Lung (tissue), 17 donors: ENCODE measurements at places on chromosomes 13 and 19. TPM values are rescaled to one million over a fixed set of nuclear protein-coding genes. Genes with fewer than 3 reads are reported as not detected.

The SIGLEC11 gene
- total RNA-seq = 1.5 TPM

The ZSCAN4 gene
- 0.21 TPM for total RNA-seq

The COG6 gene
- total RNA-seq = 28.0 TPM

The TSHZ3 gene
- 12.9 TPM for total RNA-seq

The ANKRD24 gene
- total RNA-seq = 1.5 TPM

The ZSCAN22 gene
- total RNA-seq = 3.7 TPM

The CGB2 gene
- total RNA-seq = 0.58 TPM

The ZNF534 gene
- total RNA-seq = 0.20 TPM

The PABPC3 gene
- total RNA-seq = 0.51 TPM

The PNMA8B gene
- 4.1 TPM for total RNA-seq

The NLRP9 gene
- not detected for total RNA-seq

The OR10H4 gene
- not detected for total RNA-seq

The TEX101 gene
- total RNA-seq = not detected

The RAX2 gene
- not detected for total RNA-seq

The KASH5 gene
- not detected for total RNA-seq

The HOOK2 gene
- total RNA-seq = 67.4 TPM

The MUC16 gene
- total RNA-seq = 2.5 TPM

The C19orf33 gene
- total RNA-seq = 91.8 TPM

The NPAS1 gene
- 0.31 TPM for total RNA-seq

The SHISA7 gene
- total RNA-seq = 0.14 TPM

The AP2A1 gene
- total RNA-seq = 87.2 TPM

The NAPSA gene
- 655 TPM for total RNA-seq

The POU2F2 gene
- total RNA-seq = 7.6 TPM

The KIR2DL3 gene
- total RNA-seq = 0.15 TPM

The PEAK3 gene
- total RNA-seq = 0.31 TPM

The IGFL3 gene
- total RNA-seq = not detected

The CDC42EP5 gene
- total RNA-seq = 24.9 TPM

The CYP2F1 gene
- total RNA-seq = 16.4 TPM

The CERS1 gene
- 0.55 TPM for total RNA-seq

The FBXO17 gene
- 18.8 TPM for total RNA-seq

The RNF17 gene
- total RNA-seq = 0.09 TPM

The ZNF382 gene
- total RNA-seq = 6.7 TPM

The ZNF578 gene
- 2.5 TPM for total RNA-seq
